ENCODE measurements at places on chromosomes 1 and 21. TPM values are rescaled to one million over a fixed set of nuclear protein-coding genes. Genes with fewer than 3 reads are reported as not detected.

NPPA gene
- total RNA-seq: not detected

SIPA1L2 gene
- 72.0 TPM for total RNA-seq

RGS8 gene
- 10.3 TPM for total RNA-seq

SYNC gene
- total RNA-seq: 3.8 TPM

Data from parietal lobe (tissue), 2 donors.